ENCODE measurements at places on chromosomes 2 and 18.

GRCh38 chr18:10207682-10208345 lies 246.6 kb upstream of the APCDD1 start:
- no peak for DNase-seq

DNA sequence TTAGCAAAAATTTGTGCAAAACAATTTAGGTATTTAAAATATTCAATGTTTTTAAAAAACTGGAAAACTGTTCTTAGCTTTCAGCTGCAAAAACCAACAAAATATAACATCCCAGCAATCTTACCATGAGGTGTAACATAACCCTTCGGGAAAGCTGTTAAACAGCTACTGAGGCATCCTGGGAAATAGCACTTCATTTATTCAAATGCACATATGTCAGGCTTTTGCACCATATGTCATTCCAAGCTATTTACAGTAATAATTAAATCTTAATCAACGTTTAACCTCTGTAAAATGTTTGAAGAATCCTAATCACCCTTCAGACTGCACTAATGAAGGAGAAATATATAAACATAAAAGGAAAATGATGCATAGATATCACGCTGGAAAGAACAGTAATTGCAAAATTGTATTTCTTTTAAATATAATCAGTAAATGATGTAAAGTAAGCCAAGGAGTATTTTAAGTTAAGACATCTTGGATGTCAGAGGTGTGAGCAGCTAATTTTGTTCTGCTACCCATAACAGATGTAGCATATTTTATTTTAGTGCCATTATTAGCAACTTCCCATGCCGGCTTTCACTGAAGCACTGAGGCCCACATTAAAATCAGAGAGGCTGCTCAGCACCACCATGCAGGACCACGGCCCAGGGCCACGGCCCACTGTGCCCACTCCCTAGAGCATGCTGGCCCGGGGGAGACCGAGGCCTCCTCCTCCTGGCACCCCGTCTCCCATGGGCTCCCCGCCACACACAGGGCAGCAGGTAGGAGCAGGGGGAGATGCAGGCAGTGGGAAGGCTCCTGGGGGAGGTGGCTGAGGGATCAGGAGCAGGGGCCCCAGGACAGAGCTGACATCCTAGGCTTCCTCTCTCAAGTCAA lies 30.9 kb downstream of the EMX1 start:
- DNase-seq, result no peak

DNA sequence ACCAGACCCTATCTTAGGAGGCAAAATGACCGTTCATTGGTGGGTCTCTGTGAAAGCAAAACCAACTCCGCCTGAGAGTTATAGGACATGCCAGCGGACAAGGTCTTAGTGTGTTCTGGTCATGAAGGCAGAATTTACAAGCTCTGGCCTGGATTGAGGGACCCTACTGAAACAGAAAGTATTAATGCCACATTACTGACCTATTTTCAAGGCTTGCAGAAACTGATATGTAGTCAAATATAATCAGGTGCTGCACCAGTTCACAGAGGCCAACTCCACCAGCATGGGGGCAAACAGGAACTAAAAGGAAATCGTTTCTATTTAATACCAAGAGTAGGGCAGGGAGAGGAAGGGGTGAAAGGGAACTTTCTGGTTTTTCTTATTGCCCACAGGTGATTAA lies 19.7 kb downstream of the TYMS start:
- no peak for DNase-seq

DNA sequence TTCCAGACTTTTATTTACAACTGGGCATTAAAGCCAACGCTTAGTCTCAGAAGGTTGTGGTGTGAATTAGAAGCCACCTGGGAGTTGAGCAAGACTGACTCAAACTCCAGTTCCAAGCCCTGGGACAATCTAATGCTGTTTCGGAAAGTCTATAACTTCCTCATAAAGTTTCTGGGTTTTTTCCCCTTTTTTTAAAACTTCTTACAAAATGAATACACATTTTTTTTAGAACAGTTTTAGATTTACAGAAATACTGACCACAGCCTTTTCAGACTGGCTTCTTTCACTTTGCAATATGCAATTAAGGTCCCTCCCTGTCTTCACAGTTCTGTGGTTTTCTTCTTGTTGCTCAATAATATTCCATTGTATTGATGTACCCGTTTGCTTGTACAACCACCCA lies 115.9 kb upstream of the TWIST2 start:
- no peak for DNase-seq

- DNase-seq, result no peak
These were observed 784 bp downstream of the WDR33 start for GRCh38 chr2:127810156-127810618.

Measured in germinal center (tissue), 1 donor.